T-helper 1 cell treated with Interleukin-12 subunit alpha and Interleukin-12 subunit beta and Interleukin-4 antibody, amounts not matched to agents 30 ng/mL and 1 ng/mL, for 36 hours (primary cell): ENCODE measurements at places on chromosomes 11 and 22. TPM values are rescaled to one million over a fixed set of nuclear protein-coding genes. Genes with fewer than 3 reads are reported as not detected.

The MPZL3 gene
- total RNA-seq, result 19.7 and 23.9 TPM in 2 replicates

The SCARF2 gene
- total RNA-seq, result 0.61 and 0.86 TPM in 2 replicates

The MIF gene
- total RNA-seq, result 700 and 746 TPM in 2 replicates

The TYR gene
- not detected in 2 replicates for total RNA-seq

The SMIM38 gene
- 0.51 and 0.64 TPM in 2 replicates for total RNA-seq

The GALNT18 gene
- total RNA-seq, result 1.3 and 1.5 TPM in 2 replicates

The PHOX2A gene
- total RNA-seq, result not detected in 2 replicates

The VWCE gene
- 5.5 and 6.3 TPM in 2 replicates for total RNA-seq

The BRSK2 gene
- total RNA-seq, result 0.27 and 0.44 TPM in 2 replicates

The MEI1 gene
- 35.5 and 43.5 TPM in 2 replicates for total RNA-seq

The UBQLNL gene
- 0.12 and 0.34 TPM in 2 replicates for total RNA-seq

The TRIM49 gene
- total RNA-seq, result not detected in 2 replicates

The OR8G1 gene
- not detected in 2 replicates for total RNA-seq

The ANKK1 gene
- 0.17 and 0.25 TPM in 2 replicates for total RNA-seq
